Stimulated activated CD8-positive, alpha-beta memory T cell treated with anti-CD3 and anti-CD28 coated beads, Interleukin-2, amount 100 ng/mL, for 1 hour (primary cell): ENCODE measurements at places on chromosomes 2 and 18.

GRCh38 chr2:167287212-167287611 lies 398.9 kb downstream of the XIRP2 start:
- no peak for DNase-seq

GRCh38 chr18:21489919-21490495 lies 110.5 kb downstream of the ESCO1 start:
- DNase-seq, result no peak

DNA sequence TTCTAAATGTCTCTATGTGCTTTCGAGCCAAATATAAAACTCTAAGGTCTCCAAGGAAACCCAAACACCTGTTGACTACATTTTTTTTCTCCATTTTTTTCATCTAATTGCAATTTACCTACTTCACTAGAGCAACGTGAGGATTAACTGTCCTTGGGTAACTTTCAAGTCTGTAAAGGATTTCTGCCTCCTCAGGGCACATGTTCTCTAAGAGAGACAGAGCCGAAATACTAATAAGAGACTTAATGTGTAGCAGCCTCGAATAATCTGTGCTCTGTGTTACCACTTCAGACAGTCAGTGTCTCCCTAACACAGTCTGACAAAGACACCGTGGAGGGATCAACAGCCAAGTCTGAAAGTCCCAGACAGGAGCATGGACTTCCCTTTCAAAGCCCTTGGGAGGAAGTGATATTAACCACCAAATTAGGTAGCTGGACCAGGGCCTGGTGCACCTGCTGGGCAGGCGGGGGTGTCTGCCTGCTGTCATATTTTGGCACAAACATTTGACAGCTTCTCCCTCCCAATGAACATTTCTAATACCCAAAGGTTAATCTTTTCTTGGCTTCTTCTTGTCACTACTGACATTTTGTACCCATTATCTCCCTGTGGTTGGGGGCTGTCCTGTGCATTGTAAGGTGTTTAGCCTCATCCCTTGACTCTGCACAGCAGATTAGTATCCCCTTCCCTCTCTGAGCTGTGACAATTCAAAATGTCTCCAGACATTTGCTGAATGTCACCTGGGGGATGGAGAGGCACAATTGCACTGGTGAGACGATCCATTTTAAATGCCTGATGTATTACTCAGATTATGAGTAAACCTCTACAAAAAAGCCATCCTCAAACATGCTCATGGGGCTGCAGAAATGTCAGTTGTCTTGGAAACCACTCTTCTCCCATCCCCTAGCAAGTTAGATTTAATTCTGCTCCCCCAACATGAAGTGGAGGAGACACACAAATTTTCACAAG lies 45.7 kb upstream of the LYPD1 start:
- DNase-seq, result no peak

DNA sequence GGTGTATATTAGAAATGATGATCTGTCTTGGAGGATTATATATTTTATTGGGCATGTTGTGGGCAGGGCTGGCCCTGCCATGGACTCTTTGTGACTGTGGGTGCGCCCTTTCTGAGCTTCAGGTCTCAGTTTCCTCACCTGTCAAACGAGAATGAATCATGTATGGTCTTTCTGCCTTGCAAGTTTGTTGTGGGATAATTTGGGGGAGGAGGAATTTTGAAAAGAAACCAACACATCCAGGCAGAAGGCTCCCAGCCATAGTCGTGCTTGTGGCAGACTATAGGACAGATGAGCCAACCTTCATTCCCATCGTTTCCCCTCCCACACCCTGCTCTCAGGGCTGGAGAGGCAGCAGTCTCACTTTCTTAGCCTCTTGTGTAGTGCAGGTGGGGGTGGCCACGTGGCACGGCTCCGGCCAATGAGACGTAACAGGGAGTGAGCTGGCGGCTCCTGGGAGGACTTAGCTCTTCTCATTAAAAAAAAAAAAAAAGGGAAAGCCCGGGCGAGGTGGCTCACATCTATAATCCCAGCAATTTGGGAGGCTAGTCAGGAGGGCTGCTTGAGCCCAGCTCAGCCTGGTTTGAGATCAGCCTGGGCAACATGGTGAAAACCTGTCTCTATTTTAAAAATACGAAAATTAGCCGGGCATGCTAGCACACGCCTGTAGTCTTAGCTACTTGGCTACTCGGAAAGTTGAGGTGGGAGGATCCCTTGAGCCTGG lies 63.1 kb downstream of the RHOB start:
- no peak for DNase-seq

DNA sequence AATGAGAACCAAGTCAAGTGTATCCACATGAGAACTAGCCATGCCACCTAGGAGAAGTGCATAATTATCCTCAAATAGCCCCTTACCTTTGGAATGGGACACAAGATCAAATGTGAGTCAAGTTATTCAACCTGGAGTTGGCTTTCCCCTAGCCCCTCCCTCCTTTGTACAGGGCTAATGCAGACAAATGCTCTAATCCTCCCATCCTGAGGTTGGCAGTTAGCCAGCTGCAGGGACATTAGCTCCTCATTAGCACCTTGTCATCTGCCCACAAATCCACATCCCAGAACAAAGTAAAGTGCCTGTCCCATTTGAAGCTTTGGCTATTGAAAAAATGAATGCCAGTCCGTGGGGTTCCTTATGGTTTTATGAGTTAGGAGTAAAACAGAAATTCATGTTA lies 294.1 kb upstream of the FANCL start:
- no peak for DNase-seq

GRCh38 chr2:109372614-109373013 lies 241.2 kb downstream of the SEPTIN10 start:
- no peak for DNase-seq

- no peak for DNase-seq
Measured at GRCh38 chr2:144469798-144470197, 50.1 kb downstream of the ZEB2 start.

- no peak for DNase-seq
Measured at GRCh38 chr2:240418311-240418710, 17.2 kb upstream of the GPC1 start.

- peak; percentile 25 for DNase-seq
Measured at GRCh38 chr2:204110338-204110741, 173.8 kb downstream of the ICOS start.

GRCh38 chr18:48833701-48834412 lies 116.9 kb downstream of the SMAD7 start:
- no peak for DNase-seq

- DNase-seq, result no peak
Measured at GRCh38 chr2:231008131-231008530, 12.2 kb downstream of the SPATA3 start.

GRCh38 chr2:3137651-3138300 lies 239.8 kb downstream of the EIPR1 start:
- no peak for DNase-seq

GRCh38 chr2:124187948-124188347 lies 162.9 kb downstream of the CNTNAP5 start:
- DNase-seq, result no peak

GRCh38 chr18:48667276-48668254 lies 128.7 kb downstream of the CTIF start:
- DNase-seq, result no peak

DNA sequence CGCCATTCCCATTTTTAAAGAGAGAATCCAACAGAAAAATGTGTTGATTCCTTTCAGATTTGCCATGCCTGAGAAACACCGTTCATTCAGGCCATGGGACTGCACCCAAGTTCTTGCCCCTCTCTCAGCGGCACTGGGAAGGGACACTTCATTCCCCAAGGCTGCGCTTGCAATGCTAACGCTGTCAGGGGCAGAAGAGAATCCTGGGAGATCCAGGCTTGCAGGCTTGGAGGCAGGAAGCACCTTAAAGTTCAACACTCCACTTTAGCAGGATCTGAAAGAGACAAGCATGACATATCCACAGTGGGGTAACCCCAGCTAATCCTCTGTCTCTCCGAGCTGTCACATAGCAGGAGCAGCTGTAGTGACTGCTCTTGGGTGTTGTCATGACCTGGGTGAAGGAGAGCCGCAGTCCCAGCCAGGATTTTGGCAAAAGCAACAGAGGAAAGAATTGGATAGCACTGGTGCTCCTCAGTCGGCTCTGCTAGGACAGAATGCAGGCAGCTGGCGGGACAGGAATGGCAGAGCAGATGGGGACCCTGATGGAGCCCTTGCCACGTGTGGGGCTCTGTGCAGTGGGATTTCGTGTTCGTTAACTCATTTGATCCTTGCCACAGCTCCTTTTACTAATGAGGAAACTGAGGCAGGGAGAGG lies 22.0 kb upstream of the ODC1 start:
- DNase-seq, result no peak

GRCh38 chr2:181036848-181037603 lies 56.6 kb downstream of the UBE2E3 start:
- no peak for DNase-seq

DNA sequence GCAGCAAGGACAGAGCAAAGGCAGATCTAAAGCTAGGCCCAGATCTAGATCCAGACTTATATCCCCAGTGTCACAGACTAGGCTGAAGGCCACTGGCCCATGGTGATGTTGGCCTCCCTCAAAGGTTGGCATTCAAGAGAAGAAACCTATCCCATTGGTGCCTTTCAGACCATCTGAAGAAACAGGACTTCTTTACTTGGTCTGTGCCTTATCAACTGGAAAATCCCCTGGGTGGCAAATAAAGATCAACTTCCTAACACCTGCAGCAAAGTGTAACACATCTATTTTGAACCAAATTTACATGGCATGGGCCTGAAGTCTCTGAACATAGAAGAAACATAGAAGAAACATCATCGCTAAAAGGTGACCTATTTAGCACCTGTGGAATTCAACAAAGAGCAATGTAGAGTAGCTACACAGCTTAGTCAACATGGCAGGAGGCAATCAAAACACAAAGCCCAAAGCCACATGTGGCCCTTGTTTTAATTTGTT lies 35.8 kb downstream of the METTL4 start:
- DNase-seq, result no peak

GRCh38 chr2:60311524-60311923 lies 241.9 kb downstream of the BCL11A start:
- DNase-seq, result no peak

DNA sequence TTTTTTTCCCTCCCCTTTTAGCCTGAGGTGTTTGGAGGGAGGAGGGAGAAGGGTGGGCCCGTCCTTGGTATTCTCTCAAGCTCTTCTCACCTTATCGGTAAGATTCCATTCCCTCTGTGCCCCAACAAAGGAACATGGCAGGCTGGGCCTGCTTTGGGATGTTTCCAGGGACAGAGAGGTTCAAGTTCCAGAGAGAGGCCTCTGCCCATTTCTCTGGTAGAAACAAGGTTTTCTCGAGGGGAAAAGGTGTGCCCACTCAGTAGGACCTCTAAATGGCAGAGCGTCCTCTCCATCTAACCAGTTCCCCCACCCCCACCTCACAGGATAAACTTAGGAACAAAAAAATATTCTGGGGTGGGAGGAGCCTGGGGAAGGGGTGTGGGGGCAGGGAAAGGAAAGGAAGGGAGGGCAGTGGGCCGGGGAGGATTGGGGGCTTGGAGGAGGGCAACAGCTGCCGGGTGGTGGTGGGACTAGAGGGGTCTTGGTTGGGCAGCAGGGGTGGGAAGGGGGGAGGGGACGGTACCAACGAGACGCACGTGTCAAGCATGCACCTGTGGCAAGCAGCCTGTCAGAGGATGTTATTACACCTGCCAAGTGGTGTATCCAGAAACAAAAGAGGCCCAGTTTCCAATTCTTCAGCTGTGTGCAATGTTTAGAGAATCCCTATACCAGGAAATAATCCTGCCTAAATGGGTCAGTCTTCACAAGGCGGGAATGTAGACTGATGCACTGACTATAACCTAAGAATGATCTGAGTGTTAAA lies 2.1 kb downstream of the PCBP1 start:
- no peak for DNase-seq

DNA sequence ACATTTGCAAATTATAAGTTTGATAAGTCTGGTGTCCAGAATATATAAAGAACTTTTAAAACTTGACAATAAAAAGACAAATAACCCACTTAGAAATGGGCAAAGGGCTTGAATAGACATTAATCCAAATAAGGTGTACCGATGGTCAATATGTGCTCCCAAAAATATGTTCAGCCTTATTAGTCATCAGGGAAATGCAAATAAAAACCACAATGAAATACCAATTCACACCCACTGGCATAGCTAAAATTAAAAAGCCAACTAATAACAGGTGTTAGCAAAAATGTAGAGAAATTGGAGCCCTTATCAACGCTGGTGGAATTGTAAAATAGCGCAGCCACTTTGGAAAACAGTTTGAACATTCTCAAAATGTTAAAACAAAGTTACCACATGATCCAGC lies 79.0 kb upstream of the SCG2 start:
- no peak for DNase-seq

DNA sequence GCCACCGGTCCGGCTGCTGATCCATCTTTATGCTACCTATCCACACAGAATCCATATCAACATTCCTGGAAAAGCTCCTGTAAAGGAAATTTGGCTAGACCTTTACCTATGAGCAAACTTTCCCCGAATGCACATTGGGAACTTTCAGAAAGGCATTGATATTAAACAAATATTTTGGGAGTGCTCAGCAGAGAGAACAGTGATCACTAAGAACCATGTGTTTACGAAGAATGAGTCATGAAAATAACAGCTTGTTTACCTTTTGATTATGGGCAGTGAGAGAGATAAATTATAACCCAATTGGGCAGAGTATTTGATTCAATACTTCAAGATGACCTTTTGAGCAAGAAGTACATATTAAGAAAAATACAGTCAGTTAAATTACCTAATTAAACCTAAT lies 189.7 kb upstream of the CDH2 start:
- no peak for DNase-seq

- DNase-seq, result peak; percentile 52
Measured at GRCh38 chr2:234446404-234447076, 50.3 kb downstream of the ARL4C start.

DNA sequence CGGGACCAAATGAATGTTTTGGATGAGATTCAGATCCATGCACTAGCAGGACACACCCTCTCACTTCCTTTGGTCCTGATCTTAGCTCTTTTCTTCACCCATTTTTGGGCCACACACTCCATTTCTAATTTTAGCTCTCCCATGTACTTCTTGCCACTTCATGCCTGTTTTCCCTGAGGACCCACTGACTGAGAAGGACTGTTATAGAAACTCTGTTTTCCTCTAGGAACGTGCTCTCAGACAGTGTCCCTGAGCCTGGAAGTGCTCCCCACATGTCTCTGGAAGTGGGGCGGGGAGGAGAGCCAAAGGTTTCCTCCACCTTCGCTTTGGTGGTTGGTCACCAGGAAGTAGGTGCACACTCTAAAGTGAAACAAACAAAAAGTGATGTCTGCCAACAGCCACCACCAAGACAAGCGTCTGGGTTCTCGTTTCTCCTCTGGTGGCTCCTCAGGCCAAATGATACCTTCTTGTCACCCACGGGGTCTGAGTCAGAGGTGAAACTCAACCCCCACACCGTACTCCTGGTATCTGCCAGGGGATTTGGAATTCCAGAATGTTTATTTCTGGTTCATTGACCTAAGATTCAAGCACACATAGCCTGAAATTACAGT lies 74.7 kb downstream of the MERTK start:
- DNase-seq, result no peak

GRCh38 chr2:9460441-9461017 lies 13.8 kb upstream of the IAH1 start:
- DNase-seq, result no peak
